Neural progenitor cell (in vitro differentiated cells): ENCODE measurements at places on chromosomes 7 and 10.
A peak's percentile ranks its signal among the peaks of the same experiment; 100 is the strongest.

DNA sequence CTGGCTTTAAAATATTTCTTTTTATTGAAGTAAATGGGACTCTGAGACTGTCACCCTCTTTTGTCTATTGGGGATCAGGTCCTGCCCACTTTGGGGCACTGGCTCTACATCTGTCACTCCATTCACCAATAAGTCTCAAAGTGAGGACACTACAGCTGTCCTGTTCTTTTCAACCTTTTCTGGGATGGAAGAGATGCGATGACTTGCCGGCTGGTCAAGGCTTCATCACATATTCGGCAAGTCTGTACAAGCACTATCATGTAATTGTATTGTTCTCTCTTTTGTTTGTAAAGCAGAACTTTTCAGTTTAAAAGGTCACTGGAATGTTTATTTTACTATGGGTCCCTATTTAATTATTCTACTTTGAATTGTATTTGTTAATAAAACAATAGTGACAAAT is 17.7 kb upstream of the SP8 start:
- no peak for DNase-seq

GRCh38 chr7:18639711-18640110 is 144.2 kb downstream of the HDAC9 start:
- DNase-seq, result no peak

DNA sequence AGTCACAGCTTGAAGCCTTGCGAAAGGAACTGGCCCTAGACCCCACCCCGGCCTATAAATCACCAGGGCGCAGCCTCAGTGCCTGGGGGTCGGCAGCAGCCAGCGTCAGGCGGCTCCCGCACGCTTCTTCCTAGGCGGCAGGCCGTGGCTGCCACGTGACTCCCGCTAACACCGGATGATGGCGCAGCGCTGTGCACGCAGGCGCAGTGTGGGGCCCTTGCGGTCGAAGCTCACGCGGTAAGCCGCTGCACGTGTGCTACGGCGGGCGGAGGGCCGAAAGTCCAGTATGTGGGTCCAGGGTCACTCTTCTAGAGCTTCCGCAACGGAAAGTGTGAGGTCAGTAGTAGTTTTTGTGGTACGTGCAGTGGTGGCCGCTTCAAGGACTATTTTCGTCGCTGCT is at the start of gene STK31:
Gene STK31, plus strand, starts transcription at position 220 of the 400 bp plus-strand sequence. Its CDS starts 67 bp downstream, at position 287.
- DNase-seq, result no peak

DNA sequence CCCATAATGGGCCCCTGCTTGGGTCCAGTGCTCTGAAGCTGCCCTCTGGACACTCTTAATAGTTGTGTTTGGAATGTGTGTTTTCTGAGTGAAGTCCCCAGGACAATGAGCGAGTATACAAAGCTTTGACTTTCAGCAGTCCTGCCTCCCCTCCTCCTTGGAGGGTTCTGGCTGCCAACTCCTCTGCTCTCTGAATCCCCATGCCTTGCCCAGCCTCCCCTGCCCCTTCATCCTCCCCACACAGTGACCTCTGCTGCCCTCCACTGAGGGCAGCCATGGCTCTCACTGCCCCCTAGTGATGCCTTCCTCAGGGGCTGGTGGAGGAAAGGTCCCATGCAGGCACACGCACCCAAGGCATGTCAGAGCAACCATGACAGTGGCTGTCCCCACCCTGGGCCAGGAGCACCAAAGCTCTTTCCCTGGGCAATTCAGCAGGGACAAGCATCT is 40.9 kb downstream of the FRMPD2 start:
- DNase-seq, result no peak

DNA sequence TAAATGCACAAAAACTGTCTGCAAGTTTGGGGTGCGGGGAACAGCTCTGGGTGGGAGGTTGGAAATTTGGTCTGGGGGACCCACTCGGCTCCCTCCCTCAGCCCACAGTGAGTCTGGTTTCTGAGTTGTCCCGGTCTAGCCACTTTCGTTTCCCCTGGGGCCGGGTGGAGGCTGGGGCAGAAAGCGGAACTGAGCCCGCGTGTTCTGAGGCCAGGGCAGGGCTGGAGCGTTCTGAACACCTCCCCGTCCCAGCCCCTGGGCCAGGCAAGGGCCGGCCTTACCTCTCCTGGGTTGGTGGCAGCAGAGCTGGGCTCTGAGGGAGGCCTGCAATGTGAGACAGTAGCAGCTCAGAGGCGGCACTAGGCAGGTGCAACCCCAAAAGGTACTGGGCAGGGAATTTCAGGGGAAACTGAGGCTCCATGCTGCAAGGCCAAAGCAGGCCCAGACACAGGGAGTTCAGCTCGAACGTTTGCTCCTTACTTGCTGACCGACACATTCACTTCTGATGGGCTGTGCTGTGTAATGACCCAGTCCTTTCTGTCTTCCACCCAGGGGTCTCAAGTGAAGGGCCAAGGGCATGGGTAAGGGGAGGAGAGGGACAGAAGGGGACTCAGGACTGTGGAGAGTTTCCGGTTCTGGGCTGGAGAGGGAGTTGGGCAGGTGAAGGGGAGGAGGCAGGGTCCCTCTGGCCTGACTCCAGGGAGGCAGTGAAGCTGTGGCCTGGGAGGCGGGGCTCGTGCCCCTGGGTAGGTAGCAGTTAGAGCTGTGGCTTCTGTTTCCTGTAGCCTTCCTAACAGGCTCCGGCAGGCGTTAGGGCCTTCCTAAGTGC is 3.0 kb downstream of the IRF5 start:
- DNase-seq, result no peak

DNA sequence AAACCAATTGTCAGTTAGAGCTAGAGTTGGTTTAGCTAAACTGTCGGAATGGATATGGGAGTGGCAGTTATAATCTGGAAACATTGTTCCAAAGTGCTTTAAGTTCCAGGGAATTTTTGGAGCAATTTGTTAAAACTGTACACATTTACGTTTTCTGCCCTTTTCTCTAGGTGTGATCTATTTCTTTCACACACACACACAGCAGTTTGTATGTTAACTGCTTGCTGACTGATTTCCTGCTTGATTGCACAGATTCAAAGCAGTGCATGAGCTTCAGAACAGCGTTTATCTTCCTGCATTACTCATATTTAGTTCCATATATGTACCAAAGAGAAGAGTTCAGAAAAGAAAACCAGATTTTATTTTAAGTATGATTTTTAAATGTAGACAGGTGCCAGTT is 57.9 kb downstream of the MGMT start:
- DNase-seq, result no peak

GRCh38 chr7:69800495-69800894 is 202.2 kb downstream of the AUTS2 start:
- DNase-seq, result no peak

DNA sequence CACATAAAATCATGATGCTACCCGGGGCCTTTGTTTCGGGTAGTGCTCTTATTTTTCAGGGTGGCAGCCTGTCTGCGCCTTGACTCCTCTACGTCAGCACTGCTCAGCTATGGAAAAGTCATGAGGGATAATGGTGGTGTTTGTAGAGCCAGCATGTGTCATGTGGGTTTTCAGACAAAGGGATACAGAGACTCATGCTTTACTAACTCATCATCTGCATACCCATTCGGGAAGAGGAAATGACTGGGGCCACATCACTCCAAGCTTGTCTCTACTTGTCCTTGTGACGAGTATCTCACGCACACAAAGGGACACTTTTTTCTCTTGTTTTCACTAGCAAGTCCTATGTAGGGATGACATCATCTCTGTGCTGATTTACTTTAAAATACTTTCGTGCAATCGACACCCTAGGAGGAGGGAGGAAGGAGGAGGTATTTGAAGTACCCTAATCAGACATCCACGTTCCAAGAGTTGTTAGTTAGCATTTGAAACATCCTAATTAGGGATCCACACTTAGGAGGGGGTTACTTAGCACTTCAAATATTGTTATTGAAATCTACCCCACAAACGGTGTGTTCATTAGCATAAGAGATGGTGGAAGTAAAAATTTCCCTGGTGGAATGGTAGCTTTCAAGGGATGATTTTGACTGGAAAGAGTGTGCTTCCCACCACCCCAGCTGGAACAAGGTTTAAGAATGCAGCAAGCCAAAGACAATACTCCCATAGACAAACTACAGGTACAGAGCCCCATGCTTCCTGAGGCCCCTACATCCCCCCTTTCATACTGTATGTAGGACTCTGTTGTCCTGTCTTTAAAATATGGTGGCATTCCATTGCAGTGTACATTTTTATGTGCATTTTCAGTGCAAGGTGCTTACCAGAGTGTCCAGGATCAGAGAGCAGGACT is 52.0 kb downstream of the THNSL1 start:
- no peak for DNase-seq

GRCh38 chr10:12489806-12490205 is 140.5 kb downstream of the CAMK1D start:
- DNase-seq, result no peak

- peak; percentile 28 for DNase-seq
Measured at GRCh38 chr7:42883950-42884349, 27.9 kb downstream of the C7orf25 start.

DNA sequence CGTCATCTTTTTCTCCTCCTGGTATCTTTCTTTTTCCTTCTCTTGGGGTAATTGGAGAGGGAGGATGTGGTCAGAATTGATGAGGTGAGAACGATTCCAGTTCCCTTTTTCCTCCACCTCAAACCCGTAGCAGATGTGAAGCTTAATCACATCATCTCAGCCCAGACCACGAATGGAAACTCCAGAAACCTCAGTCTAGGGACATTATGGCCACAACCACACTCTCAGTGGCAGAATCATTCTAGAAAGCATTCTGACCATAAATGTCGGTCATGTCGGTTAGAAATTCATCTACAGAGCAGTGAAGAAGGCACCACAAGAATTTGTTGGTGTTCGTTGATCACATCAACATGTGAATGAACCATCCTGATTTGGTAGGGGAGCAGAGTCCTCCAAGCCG is 78.7 kb downstream of the GATA3 start:
- DNase-seq, result no peak

DNA sequence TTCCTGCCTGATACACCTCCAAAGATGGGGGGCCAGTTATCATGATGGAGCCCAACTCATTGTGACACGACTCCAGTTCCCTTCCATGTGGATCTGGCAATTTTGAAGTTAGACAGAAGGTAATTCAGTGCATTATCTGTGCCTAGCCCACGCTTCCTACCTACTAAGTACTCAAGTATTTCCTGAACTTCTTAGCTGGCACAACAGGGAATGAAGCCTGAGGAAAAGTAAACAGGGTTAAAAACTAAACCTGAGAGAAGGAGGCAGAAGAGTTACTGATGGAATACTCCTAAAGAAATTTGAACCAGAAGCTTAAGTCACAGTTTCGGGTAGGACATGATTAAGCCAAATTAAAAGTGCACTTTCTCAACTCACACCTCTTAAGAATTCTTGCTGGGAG is 1.1 kb upstream of the SEC31B start:
- no peak for DNase-seq

GRCh38 chr7:71718563-71718962 is 586.6 kb downstream of the GALNT17 start:
- DNase-seq, result peak; percentile 14

- DNase-seq, result no peak
Measured at GRCh38 chr10:95513941-95514392, 47.2 kb downstream of the SORBS1 start.
